ENCODE measurements at places on chromosomes 1 and 21.

DNA sequence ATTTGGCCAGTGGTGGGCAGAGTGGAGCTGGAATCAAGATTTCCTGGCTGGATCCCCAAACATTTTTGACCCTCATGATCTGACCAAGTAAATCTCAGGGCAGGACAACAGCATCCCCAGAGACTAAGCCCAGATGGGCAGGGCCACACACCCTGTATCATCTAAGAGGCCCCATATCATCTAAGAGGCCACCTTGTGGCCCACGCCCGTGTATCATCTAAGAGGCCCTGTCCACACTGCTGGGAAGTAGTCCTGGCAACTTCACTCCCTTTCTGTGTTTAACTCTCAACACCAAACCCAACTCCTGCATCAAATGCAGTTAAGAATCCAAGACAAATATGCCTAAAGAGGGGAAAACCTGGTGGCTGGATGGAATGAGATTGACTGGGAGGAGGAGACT is 81.6 kb upstream of the SSX2IP start:
- DNase-seq, result no peak

GRCh38 chr1:33943978-33944377 is 80.1 kb downstream of the HMGB4 start:
- peak; percentile 74 for DNase-seq

- no peak for DNase-seq
Observed at GRCh38 chr1:46903481-46903880, 37.8 kb downstream of the CYP4A11 start.

DNA sequence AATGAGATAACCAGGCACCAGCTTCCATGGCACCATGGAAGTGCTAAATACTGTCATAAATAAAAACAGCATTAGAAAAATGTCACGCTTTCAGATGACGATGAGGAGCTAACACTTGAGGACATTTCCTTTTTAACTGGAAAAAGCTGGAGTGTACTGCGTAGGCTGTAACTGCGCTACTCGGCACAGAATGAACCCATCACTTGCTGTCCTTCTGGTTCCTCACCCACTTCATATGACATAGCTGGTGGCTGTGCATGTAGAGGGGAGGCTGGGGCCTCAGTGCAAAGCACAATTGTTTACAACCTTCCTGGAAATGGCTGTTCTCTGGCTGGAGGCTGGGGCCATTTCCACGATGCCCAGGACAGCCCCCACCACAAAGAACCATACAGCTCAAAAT is 55.7 kb downstream of the NTPCR start:
- DNase-seq, result no peak

GRCh38 chr1:201594575-201595245 is 55.8 kb downstream of the NAV1 start:
- peak; percentile 61 for DNase-seq

- DNase-seq, result peak; percentile 48
Observed at GRCh38 chr1:176560681-176561080, 97.7 kb downstream of the PAPPA2 start.

- DNase-seq, result no peak
Observed at GRCh38 chr1:18261891-18262290, 154.3 kb downstream of the IGSF21 start.
